ENCODE measurements at places on chromosomes 4 and X.

GRCh38 chr4:68288393-68288740 lies 42.9 kb upstream of the TMPRSS11B start:
- DNase-seq, result no peak

DNA sequence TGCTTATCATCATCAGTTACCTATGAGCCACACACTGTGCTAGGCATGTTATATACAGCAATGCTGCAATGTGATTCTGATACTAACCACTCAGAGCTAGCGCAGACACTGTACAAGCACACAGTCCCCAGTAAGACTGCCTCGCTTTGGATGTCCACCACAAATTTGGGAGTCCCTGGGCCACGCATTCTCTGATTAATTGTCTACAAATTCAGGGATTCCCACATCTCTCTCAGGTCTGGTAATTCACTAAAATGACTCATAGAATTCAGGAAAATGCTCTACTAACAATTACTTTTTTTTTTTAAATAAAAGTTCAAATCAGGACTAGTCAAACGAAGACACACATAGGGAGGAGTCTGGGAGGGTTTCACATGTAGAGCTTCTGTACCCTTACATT lies 652.1 kb upstream of the AADAT start:
- peak; percentile 57 for DNase-seq

- no peak for DNase-seq
Observed at GRCh38 chrX:136794080-136794479, 13.3 kb upstream of the ARHGEF6 start.

- DNase-seq, result no peak
Observed at GRCh38 chr4:7336732-7337131, 98.0 kb downstream of the PSAPL1 start.

GRCh38 chr4:52052475-52052780 lies 1.3 kb downstream of the SPATA18 start:
- no peak for DNase-seq

- no peak for DNase-seq
Observed at GRCh38 chr4:183185018-183185417, 86.0 kb downstream of the WWC2 start.

GRCh38 chr4:126172126-126172525 lies 857.4 kb downstream of the FAT4 start:
- no peak for DNase-seq

DNA sequence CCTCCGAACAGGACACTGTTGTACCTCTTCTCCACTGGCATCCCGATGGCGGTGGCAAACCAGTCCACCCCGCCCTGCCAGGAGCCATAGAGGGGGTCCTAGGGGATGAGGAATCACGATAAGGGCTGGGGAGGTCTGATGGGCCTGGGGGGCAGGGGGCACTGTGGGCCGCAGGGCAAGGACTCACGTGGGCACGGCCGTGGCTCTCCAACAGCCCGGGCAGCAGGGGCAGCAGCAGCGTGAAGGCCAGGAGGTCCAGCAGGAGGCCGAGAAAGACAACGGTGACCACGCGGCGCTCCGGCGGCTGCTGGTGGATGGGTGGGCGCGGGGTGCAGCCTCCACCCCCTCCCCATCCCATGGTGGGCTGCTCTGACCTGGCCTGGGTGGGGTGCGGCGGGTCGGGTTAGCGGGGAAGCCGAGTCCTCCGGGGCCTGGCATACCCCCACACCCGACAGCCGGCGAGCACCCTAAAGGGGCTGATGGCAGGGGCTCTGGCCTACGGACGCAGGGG lies 29.6 kb downstream of the NOP14 start:
- DNase-seq, result no peak

DNA sequence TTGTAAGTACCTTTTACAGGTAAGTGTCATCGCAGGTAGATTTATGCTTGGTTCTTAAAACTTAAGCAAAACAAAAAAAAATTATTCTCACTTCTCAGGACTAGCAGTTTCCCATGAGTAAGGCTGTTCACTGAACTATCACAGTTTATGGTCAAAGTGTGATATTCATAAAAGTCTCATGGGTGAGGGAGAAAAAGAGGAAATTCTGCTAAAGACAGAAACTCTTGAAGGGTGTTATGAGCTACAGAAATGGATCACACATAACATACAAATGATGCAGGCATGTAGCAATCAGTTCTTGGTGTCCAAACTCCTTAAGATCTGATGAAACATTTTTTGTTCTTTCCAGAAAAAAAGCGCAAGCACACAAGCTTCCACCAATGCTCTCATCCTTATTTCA lies 8.5 kb downstream of the RAB9A start:
- DNase-seq, result no peak

- DNase-seq, result no peak
Observed at GRCh38 chr4:165194368-165194767, 13.0 kb upstream of the KLHL2 start.

DNA sequence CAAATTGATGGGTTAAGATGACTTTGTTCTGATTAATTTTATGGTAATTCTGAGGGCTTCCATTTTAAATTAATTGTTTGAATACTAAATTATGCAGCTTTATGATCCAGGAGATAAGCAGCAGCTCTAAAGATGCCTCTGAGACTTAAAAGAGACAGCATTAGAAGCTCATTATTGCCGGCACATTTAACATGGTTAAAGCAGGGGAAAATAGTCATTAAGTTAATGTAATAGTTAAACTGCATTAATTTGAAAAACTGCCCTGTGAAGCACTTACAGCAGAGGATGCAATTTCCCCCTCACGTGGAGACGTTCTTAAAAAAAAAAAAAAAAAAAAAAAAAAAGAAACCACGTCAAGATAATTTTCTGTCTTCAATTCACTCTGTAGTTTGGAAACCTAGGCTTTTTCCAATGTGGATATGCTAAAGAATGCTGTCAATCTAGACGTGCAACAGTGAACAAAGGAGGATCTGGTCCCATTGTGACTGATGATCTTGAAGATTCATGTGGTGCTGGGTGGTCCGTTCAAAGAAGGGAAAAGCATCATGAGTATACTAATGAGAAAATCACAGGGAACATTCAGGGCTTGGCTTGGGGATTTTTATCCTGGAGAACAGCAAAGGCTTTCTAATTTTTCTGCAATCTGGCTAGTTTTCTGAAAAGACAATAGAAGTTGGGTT lies 440.6 kb upstream of the HS3ST1 start:
- no peak for DNase-seq

- DNase-seq, result no peak
Observed at GRCh38 chr4:111046811-111047210, 423.9 kb upstream of the PITX2 start.

GRCh38 chr4:161254375-161254774 lies 909.4 kb downstream of the FSTL5 start:
- DNase-seq, result no peak

DNA sequence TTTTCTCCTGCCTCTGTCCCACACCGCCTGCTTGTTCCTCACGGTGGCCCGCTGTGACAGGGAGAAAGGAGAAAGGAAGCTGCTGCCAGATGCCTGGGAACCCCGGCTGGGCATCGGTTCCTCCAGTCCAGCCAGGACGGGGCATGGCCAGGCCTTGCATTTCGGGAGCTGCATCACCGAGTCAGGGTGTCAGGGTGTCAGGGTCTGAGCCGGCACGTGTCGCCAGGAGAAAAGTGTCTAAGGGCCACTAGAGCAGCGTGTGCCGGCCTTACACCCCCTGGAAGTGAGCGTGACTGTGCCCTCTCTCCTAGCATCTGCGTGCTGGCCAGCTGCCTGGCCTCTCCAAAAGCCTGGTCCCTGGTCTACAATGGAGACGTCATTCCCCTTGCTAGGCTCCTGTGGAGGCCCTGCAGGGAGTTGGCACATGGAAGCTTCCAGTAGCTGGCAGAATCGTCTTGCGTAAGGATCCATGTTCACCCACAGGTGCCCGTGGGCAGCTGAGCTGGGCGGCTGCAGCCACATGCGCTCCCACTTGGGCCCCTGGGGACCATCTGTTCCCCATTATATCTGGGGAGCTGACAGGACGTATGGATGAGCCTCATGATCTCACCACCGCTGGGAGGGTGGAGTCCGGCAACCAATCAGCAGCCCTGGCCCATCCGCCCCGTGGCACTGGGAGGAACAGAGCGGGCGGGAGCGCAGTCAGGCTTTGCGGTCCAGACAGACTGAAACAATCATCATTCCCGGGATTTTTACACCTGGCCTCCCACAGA lies 39.9 kb upstream of the HMX1 start:
- DNase-seq, result peak; percentile 10

GRCh38 chr4:123114915-123115756 lies 192.7 kb upstream of the NUDT6 start:
- no peak for DNase-seq

DNA sequence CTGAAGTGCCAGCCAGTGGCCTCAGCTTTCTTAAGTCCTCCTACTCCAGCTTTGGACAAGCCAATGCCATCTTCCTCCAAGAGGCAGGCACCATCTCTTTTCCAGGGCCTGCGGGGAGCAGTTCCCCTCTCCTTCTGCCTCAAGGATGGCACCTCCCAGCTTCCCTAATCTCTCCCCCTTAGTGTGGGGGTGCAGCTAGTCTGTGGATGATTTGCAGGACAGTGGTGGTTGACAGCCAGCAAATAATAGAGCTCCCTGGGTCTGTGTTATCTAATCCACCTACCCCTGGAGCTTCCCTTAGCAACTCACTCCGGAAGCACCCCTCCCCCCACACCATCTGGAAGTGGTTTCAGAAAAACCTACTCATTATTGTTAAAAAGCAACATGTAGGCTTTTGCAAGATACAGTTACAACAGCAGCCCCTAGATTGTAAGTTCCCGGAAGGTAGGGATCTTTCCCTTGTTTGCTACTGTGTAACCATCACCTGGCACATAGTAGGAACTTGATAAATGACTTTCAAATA lies 247.1 kb downstream of the BCOR start:
- DNase-seq, result peak; percentile 73

DNA sequence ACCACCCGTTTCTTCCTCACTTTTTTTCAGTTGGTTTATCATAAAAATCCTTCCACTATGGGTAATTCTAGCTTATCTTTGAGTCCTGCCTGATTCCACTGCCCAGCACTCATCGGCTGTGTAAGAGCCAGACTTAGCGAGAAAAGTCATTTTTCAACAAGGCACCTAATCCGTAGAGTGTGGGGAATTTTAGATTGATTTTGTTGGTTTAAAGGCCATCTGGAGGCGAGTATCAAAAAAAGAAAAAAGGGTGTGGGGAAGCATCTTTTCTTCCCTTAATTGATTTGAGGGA lies 134.4 kb downstream of the TET2 start:
- DNase-seq, result no peak

DNA sequence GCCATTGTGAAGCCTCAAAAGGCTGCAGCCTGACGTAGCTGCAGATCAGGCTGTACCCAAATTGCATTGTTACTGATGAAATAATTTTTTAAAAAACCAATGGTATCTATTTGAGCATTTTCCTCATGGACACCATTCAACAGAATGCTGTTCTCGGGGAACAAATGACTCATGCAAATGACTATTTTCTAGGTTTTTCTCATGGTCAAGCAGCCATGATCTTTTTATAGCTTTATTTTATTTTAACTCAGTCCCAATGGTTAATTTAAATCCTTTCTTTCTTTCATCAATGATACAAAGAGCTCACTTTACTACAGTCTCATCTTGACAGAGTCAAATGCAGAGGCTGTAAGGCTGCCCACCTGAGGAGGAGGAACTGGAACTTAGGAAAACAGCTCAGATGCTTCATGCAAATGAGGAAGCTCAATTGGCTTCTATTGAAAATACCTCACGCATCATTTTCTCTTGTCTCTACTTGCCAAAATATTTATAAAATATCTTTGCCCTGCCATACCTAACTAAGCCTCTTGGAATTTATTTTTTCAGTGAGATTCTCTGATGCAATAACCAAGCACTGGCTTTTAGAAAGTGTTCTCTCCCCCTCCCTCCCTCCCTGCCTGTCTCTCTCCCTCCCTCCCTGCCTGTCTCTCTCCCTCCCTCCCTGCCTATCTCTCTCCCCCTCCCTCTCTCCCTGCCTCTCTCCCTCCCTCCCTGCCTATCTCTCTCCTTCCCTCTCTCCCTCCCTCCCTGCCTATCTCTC lies 81.0 kb downstream of the SORBS2 start:
- peak; percentile 80 for DNase-seq

- DNase-seq, result no peak
Observed at GRCh38 chr4:117664706-117665444, 369.4 kb upstream of the NDST3 start.

DNA sequence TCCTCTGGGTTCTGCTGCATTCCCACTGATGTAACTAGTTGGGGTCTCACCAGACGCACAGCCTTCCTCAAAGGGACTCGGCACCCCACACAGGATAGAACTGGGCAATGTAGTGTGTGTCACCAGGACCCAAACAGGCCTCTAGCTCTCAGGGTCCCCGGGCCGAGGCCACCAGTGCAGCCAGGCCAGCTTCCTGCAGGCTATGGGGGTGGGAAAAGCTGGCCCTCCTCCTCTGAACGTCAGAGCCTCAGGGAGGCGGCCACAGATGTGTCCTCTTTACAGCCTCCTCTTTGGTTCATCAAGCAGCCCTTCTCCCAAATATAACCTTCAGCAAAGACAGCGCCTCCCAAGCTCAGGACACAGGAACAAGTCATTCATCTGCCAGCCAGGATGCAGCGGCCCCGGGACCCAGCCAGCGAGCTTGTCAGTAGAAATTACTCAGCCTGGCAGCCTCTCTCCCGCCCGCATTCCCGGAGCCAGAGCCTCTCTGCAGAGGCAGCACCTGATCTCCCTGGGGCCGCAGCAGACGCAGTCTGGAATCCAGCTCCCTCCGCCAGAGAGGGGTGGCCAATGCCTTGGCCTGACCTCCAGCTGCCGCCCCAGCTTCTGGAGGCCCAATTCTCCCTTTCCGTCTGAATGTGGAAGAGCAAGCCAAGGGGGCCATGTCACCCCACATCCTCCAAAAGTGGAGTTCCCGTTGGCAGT lies 288.5 kb downstream of the FBXW7 start:
- DNase-seq, result no peak

- no peak for DNase-seq
Observed at GRCh38 chrX:15207994-15208393, 61.9 kb downstream of the ASB9 start.

- DNase-seq, result no peak
Observed at GRCh38 chr4:58219179-58219578, 1109.0 kb upstream of the IGFBP7 start.

GRCh38 chr4:85058551-85058950 lies 92.1 kb upstream of the WDFY3 start:
- DNase-seq, result peak; percentile 1

GRCh38 chr4:128858879-128859671 lies 49.6 kb downstream of the JADE1 start:
- peak; percentile 92 for DNase-seq

DNA sequence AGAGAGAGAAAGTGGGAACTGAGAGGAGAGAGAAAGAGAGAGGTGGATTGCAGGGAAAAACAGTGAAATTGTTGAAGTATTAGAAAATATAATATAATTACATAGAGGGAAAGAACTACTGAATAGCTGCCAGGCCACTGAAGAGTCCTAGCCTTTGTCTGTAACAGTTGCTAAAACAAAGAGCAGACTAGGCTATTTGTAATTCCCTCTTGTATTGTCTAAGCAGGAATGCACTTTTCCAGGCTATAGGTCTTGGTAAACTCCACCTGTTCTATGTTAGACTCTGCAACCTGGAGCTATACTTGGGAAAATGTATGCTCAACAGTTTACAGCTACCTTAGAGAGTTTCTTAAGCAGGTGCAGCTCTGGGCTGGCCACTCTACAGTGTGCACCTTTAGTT lies 1063.3 kb downstream of the ADGRL3 start:
- no peak for DNase-seq

- DNase-seq, result no peak
Observed at GRCh38 chr4:144353292-144353691, 212.8 kb upstream of the GYPA start.
